CD4-positive, CD25-positive, alpha-beta regulatory T cell (primary cell): ENCODE measurements at places on chromosomes 7 and 10.

DNA sequence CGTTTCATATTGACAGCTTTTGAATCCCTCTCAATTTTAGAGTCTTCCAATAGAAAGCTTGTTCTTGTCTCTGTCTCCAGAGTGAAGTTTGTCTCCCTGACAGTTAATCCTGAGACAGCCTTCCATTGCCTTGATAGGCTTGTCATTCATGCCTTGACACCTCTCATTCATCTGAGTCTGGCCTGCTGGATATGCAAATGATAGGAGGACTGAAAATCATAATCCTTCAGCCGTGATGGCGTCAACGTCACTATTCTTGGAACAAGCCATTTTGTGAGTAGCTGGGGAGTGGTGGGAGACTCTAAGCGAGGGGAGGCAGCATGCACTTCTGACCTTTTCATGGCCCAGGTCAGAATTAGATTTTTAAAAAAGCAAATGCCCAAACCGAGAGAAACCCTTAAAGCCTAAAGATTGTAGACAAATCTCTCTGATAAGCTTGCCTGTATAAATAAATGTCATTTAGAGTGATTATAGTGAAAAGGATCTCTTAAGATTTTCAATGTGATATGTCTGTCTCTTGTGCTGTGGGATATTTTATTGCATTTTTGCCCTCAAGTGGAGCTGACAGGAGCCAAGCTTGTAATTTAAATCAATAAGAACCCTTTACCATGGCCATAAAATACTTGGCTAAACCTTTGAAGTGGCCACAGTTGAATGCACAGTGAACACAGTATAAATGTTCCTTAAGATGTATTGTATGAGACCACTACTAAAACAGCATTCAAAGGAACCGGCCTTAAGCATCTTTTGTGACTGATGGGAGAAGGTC is 148.8 kb downstream of the SNX10 start:
- no peak for DNase-seq

DNA sequence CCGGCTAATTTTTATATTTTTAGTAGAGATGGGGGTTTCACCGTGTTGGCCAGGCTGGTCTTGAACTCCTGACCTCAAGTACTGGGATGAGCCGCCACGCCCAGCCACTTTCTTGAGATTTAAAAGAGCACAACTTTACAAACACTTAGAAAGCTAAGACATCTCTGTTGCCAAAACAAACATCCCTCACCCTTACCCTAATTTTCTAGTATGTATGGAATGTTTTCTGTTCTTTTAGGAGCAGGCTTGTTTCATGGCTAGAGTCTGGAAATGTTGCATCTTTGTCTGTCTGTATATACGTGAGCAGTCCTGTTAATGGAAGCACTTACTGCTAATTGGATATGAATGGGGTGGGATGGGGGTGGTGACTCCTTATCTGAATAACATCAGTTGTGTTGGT is 2.9 kb downstream of the OLAH start:
- DNase-seq, result no peak

DNA sequence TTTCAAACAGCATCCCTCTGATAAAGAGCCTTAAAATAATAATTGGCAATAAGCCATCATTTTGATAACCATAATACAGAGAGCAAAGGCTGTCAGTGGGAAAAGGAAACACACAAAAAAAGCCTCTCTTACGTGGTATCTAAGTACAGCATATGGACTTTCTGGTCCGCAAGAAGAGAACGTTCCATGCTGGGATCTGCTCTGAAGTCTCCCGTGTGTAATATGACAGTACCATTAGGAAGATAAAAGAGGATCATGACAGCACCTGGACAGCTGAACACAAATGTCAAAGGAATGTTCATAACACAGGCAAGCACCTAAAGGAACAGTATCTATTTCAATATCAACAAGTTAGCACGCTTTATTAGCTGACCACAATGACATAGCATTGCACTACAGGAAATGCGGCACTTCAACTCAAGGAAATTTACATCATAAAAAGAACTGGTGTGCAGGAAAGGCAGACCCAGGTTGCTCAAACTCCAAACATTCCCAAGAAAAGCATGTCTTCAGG is 9.9 kb downstream of the DCLRE1A start:
- no peak for DNase-seq

DNA sequence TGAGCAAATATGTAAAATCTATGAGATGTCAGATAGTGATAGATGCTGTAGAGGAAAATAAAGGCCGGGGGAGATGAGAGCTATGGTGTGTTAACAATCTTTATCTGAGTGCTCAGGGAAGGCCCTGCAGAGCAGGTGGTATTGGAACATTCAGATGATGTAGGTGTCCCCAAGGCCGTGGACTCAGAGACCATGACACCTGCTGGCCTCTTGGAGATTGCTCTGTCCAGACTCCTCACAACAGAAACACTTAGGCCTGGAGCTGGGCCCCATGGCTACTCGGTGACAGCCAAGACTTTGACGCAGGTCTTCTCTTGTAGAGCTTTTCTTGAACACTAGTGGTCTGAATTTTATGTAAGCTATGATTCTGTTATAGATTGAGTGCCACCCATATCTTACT is 13.3 kb downstream of the AKR1E2 start:
- DNase-seq, result no peak

- no peak for DNase-seq
Observed at GRCh38 chr10:85961073-85961472, 405.5 kb downstream of the GRID1 start.

DNA sequence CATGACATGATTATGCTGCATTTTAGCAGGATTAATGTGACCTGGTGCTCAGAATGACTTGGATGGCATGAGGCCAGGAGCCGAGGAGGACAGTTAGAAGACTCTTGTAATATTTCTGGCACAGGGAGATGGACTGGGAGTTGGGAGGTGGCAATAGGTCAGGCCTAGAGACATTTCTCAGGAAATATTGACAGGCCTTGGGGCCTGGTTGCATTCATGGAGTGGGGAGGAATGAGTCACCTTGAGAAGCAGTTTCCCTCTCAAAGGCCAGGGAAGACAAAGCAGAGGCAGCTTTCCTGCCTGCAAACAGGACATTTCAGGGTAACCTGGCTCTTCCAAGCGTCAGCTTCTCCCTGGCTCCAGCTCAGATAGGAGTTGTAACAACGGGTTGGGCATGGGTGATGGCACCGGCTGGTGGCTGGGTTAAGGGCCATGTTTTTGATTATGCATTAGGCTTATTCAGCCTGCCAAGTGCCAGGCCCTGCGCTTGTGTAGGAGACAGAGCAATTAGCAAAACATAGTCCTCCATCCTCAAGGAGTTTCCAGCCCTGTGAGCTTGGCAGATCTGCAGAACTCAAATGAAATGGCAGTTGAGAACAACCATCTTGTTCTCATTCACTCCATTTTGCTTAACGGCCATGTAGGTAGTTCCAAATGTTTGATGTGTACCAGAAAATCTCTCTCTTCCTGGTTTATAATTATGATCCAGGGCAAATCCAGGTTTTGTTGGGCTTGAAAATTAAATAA is 38.2 kb downstream of the HK1 start:
- no peak for DNase-seq

- DNase-seq, result no peak
Observed at GRCh38 chr10:77907900-77908717, 18.4 kb downstream of the DLG5 start.

GRCh38 chr7:110317541-110318265 is 773.2 kb upstream of the LRRN3 start:
- DNase-seq, result no peak

DNA sequence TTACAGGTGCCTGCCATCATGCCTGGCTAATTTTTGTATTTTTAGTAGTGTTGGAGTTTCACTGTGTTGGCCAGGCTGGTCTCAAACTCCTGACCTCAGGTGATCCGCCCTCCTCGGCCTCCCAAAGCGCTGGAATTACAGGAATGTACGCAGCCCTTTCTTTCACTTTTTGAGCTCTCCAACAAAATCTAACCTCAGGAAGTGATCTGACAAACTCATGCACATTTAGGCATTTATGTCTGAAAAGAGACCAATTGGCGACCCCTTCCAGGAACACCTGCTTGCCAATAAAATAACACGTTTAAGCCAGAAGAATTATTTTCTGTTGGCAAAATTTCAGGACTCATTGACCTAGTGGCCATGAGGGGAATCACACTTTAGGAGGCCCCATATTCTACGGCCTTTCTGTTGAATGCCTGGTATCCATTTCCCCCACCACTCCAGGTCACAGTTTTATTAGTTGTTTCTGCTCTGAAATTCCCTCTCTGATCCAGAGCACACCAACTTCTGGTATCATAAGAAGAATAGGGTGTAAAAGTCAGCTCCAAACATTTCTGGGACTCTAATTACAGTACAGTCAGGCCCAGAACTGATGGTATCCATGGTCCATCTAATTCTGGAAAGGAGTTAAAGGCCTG is 65.8 kb upstream of the FRMD4A start:
- DNase-seq, result no peak

- DNase-seq, result no peak
Observed at GRCh38 chr10:99551158-99551557, 18.4 kb downstream of the NKX2-3 start.

- no peak for DNase-seq
Observed at GRCh38 chr7:91609525-91609924, 271.0 kb downstream of the MTERF1 start.

DNA sequence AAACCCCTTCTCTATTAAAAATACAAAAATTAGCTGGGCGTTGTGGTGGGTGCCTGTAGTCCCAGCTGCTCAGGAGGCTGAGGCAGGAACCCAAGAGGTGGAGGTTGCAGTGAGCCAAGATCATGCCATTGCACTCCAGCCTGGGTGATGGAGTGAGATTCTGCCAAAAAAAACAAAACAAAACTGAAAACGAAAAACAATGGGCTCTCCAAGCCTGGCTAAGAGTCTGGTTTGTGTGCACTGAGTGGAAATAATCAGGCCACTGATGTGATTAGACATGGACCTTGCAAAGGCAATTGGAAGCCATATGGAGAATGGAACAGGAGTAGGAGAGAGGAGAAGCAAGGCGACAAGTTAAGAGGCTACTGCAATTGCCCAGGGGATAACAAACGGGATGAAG is 60.1 kb upstream of the GSDME start:
- DNase-seq, result no peak

GRCh38 chr10:129330211-129330610 is 136.8 kb upstream of the MGMT start:
- no peak for DNase-seq

DNA sequence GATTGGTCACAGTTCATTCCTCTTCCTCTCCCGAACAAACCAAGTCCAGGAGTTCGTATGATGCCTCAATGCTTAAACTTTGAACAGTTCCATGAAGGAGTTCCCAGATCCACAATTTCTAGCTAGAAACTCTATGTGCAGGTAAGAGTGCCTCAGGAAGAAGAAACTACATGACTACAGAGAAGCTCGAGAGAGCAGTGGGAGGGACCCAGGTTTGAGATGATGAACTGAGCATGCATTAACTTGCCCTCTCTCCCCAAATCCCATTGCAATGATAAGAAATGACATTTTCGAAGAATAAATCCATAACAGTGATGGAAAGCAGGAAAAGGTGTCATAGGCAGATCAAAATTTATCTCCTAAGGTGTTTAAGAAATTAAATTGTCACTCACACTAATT is 140.6 kb upstream of the JCAD start:
- DNase-seq, result no peak

- no peak for DNase-seq
Observed at GRCh38 chr10:27628621-27629020, 117.0 kb downstream of the MKX start.

DNA sequence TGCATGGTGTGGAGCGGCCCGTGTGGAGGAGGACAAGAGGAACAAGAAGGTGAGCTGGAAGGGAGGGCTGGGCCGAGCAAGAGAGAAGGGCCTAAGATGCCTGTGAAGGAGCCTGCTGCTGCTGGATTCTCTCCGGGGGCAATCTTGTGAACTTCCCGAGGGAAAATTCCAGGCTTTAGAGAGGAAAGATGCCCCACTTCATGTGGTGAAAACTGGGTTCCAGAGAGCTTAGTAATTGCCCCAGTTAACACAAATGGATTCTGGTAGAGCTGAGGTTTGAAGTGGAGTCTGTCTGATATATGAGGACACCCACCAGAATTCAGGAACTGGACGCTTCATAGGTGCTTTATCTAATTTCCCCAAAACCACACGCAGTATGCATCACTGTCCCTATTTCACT is 114.1 kb upstream of the ZMIZ1 start:
- DNase-seq, result no peak

GRCh38 chr10:133166828-133167692 is 7.0 kb downstream of the KNDC1 start:
- no peak for DNase-seq

GRCh38 chr10:28797904-28798371 is 120.6 kb downstream of the BAMBI start:
- DNase-seq, result no peak

GRCh38 chr10:11325817-11326216 is 285.6 kb downstream of the USP6NL start:
- DNase-seq, result no peak

- no peak for DNase-seq
Observed at GRCh38 chr10:3825244-3825643, 40.2 kb upstream of the KLF6 start.

DNA sequence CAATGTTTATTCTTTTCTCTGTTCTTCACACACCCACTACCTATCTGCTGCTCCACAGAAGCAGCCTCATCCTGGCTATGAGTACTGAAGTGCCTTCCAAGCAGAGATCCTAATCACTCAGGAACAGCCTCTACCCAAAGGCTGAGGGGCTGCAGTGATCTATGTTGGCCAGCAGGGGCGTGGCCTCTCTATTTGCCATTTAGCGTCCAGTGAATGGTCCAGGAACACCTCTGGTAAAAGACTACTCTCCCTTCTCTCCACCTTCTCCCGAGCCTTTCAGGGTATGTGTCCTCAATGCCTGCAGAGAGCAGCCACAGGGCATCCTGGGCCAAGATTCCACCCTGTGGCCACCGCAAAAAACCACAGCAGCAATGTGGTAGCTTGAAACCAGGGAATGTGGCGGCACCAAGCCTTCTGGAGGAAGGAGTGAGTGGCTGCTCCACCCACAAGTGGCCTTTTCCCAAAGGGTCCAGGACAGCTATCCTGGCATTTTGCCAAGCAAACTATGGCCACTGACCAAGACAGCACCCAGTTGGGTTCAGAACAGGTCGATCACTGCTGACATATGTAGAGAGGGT is 70.9 kb downstream of the SYPL1 start:
- peak; percentile 42 for DNase-seq

DNA sequence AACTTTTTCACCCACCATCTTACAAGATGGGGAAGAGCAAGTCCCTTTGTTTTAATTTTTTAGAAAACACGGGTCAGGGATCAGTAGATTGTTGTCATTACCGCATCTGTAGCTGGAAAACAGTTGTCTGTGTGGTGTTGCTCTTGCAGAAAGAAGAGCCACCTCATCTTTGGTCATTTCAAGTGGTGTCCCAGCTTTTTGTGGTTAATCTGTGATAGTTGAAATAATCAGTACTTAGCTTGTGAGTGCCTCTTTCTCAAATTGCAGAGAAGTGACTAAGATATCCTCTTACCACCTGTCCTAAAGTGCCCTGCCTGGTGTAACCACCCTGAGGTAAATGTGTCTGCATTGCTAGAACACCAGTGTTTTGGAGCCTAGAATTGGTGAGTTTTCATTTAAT is 5.5 kb downstream of the PRPF18 start:
- no peak for DNase-seq
